ENCODE measurements at places on chromosomes 7 and 10.

DNA sequence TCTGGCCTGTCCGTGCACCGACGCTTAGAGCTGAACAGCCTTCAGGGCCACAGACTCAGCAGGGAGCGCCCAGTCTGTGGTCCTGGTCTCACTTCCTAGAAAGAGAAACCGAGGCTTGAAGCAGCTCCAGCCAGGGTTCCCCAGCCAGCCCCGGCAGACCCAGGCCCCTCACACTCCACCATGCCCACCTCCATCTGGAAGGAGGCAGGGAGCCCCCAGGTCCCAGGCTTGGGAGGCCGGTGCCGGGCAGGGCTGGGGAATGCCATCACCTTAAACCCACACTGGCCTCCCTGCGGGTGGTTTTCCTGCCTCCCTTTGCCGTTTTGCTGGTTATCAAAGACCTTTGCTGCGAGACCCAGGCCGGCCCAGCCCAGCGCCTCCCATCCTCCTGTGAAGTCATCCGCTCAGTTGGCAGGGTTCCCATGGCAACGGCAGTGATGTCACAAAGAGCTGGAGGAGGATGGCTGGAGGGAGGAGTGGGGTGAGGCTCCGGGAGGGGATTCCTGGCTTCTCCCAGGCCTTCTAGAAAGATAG is 24.0 kb downstream of the ELFN1 start:
- no peak for DNase-seq

- no peak for DNase-seq
Measured at GRCh38 chr7:117565226-117565625, 85.4 kb downstream of the CFTR start.

- no peak for DNase-seq
Measured at GRCh38 chr7:76268376-76268775, 34.1 kb upstream of the HSPB1 start.

DNA sequence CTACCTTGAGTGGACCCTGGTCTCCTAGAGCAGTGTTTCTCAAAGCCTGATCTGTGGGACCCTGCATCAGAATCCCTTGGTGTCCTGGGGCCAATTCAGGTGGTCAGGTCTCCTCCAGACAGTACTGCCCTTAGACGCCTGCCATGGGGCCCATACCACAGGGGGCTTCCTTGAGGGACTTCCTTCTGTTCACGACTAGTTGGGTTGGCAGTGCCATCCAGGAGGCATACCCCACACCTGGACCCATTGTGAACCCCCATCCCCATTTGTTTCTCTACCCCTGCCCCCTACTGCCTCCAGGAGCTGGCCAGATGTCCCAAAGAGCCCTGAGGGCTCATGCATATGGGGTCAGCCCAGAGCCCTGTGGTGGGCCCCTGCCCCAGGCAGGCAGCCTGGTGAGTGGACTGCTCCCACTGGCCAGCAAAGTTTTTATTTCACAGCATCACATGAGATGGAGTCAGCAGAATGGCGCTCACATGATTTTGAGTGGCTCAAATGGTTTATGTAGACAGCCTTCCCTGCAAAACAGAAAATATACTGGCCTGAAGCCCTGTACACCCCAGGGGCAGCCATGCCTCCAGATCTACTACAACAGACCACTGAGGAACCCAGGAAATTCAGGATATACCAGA is 259.9 kb upstream of the ZMIZ1 start:
- DNase-seq = no peak

DNA sequence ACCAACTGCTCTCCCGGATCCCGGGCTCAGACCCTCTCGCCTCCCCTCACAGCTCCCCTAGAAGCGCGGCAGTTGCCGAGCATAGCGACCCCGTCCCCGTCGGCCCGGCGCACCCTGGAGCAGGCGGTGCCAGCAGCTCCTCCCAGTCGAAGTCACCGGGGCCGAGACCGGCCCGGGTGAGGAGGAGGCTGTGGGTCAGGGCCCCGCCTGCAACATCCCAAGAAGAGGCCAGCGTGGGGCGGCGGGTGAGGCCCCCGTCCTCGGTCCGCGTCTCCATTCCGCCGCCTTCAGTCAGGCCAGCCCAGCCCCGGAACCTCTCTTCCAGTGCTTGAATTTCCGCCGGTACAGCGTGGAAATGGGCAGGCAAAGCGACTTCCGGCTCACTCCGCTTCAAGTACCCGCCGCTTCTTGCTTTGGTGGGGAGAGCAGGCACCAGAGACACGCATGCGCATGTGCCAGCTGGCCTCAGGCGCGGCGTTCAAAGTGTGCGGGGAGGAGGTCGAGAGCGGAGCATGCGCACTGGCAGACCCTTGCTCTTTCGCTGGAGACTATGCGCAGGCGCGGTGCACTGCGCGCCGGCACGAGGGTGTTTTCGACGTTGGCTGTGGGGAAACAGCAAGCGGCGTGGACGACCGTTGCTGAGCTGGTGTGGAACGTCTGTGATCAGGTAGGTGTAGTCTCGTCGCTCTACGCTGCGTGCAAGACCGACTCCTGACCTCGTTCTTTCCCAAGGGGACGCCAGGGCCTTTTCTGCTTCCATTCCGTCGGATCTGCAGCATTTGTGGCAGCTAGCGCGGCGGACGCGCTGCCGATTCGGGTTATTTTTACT is at the start of gene C10orf88:
C10orf88 (minus strand) TSS at position 326 of the 829 bp plus-strand sequence; CDS start at position 277, 49 bp downstream.
- DNase-seq = peak; percentile 97

DNA sequence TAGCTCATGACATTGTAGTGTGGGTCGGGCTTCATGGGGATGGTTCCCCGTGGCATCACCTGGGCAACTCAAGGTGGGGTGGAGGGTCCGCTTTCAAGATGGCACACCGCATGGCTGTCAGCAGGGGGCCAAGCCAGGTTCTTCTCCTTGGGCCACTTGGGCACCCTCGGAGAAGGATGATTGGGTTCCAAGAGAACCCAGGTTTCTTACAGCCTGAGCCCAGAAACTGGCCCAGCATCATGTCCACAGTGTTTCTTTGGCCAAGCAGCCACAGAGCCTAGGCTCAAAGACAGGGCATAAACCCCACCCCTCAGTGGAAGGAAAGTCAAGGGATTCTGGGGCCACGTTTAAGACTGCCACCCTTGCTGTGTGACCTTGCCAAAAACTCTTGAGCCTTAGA is 110.6 kb downstream of the PTPN20 start:
- no peak for DNase-seq

DNA sequence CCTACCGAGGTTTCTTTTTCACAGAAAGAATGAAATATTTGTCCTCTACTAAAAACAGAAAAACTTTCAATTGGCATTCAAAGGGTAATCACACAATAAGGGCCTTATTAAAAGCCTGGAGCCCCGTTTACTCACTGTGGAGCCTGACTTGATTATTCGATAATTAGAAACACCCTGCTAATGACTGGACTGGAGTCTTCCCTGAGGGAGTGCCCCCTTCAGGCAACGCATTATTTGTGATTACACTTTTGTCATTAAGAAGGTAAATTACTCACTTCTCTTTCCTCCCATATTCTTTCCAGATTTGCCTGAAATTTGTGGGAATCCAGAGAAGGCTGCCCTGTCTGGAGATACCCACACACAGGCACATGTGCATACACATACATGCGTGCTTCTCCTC is 444.2 kb upstream of the NPVF start:
- no peak for DNase-seq

- no peak for DNase-seq
Measured at GRCh38 chr10:76723844-76724243, 913.8 kb downstream of the KCNMA1 start.

- no peak for DNase-seq
Measured at GRCh38 chr10:63376560-63377304, 89.0 kb downstream of the JMJD1C start.

DNA sequence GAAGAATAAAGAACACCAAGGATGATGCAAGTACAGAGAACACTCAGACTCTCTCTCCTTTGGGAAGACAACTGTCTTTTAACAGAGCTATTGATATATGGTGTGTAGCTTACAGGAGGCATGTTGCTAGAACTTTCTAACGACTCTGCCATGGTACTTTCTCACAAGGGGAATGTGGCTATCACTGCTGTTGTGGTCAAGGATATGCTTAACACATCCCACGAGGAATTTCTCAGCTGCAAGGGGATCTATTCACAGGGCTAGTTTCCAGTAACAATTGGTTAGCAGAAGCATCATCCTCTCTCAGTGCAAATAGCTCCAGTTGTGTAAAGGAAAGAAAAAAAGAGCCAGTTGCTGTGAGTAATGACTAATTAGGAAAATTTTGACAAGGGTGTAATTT is 826.0 kb downstream of the SORCS1 start:
- DNase-seq = no peak
